Bronchial epithelial cell (primary cell): ENCODE measurements at places on chromosomes 2 and 18. TPM values are rescaled to one million over a fixed set of nuclear protein-coding genes. Genes with fewer than 3 reads are reported as not detected.

SNORC gene
- total RNA-seq = 0.53 and 1.0 TPM in 2 replicates

DNAH7 gene
- total RNA-seq = under 0.01 and 0.26 TPM in 2 replicates

UGT1A6 gene
- total RNA-seq = 12.9 and 43.0 TPM in 2 replicates

NT5C1B gene
- total RNA-seq = not detected in 2 replicates

ST8SIA3 gene
- not detected in 2 replicates for total RNA-seq

VSNL1 gene
- total RNA-seq = 0.64 and 1.6 TPM in 2 replicates

OTOS gene
- total RNA-seq = not detected in 2 replicates

VAMP8 gene
- 41.3 and 67.6 TPM in 2 replicates for total RNA-seq

SERPINB13 gene
- total RNA-seq = 8.2 and 48.0 TPM in 2 replicates

UGT1A1 gene
- under 0.01 and 1.5 TPM in 2 replicates for total RNA-seq

DNA sequence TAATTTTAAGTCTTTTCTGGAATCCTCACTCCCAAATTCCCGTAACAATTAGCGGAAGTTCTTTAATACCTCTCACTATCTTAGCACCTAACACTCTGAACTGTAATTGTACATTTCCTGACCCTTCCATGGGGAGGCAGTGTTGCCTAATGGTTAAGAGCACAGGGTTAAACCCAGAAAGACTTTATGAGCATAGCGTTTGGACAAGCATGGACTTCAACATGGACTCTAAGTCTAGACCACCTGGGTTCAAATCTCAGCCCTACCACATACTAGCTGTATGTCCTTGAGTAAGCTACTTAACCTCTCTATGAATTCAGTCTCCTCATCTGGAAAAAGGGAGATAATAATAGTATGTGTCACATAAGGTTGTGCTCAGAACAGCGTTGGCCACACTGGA lies 13.0 kb downstream of the ANTXR1 start:
- DNase-seq = peak; percentile 60

GRCh38 chr2:96344011-96344410 lies 8.4 kb downstream of the NCAPH start:
- no peak for DNase-seq

GRCh38 chr18:6219116-6219717 lies 195.5 kb downstream of the L3MBTL4 start:
- no peak for DNase-seq

- DNase-seq = peak; percentile 39
Measured at GRCh38 chr2:188695953-188696352, 278.2 kb upstream of the COL3A1 start.

DNA sequence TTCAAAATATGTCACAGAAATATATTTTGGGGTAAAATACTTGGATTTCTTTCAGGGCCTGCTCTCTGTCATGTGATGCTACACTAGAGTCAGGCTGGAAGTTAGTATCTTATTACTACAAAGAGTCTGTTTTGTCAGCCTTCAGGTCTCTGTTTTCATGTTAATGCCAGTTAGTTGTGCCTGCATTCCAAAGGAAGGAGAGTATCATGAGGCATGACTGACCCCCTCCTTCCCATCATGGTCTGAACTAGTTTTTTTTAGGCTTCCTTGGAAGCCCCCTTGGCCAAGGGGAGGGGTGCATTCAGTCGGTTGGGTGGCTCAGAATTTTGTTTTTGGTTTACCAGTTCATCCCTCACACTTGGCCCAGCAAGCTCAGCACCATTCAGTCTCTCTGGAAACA lies 318.0 kb downstream of the ALK start:
- DNase-seq = no peak

DNA sequence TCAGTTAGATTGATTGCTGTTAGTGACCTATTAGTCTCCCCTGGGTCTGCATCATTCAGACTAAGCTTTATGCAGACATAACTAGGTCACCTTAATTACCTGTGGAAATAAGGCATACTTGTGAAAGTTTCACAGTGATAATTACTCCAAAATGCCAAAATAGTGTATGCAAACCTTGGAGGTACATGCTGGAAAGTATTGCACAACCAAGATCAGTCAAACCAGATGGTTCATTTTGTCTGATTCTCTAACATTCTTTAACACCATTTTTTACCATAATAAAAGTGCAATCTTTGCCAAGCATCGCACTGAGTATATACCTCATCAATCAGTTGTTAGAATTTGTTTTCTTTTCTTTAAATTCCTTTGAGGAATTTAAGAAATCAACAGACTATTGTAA lies 186.3 kb upstream of the TMEFF2 start:
- DNase-seq = no peak

DNA sequence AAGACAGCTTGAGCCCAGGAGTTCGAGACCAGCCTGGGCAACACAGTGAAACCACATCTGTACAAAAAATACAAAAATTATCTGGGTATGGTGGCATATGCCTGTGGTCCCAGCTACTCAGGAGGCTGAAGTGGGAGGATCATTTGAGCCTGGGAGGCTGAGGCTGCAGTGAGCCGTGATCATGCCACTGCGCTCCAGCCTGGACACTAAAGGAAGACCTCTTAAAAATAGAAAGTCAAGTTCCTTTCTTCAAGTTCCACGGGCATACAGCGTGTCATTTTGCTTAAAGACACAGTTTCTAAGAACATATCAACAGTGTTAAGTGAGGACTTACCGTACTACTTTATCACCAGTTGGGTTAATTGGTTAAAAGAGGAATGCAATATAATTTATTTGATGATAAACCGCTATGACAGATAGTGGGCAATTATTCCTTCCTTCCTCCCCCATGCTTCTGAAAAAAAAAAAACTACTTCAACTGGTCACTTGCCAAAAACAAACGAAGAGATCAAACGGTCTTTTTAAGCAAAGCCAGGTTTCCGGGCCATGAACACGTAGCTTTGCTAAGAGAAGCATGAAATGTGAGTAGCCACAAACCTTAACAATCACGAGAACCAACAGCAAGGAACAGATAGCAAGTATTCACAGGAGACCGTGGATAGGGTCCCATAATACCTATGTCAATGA lies 21.4 kb downstream of the AP1S3 start:
- peak; percentile 26 for DNase-seq

DNA sequence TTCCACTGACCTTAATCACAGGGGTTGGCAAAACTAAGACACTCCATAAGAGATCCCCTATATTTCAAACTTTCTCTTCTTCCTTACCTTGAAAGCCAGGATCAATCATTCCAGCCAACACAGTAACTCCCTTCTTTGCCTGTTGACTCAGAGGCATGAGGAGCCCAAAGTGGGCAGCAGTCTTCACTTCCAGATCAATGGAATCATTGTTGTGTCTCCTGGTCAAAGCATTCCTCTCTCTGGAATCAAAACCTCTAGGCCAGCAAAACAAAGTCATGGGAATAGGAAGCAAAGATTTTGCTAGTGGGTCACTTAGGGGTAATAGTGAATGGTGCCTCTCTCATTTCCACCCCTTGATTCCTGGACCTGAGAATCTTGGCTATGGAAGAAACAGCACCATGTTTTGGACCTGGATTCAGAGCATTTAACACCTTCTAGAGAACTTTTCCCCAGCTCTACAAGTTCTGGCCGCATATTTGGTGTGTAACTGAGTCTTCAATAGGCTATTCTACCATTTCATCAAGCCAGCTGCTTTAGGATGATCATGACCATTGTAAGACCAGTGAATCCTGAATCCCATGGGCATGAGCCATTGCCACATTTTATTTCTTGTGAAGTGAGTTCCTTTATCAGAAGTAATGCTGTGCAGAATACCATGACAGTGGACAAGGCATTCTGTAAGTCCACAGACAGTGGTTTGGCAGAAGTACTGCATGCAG lies 65.7 kb upstream of the SERPINE2 start:
- no peak for DNase-seq

DNA sequence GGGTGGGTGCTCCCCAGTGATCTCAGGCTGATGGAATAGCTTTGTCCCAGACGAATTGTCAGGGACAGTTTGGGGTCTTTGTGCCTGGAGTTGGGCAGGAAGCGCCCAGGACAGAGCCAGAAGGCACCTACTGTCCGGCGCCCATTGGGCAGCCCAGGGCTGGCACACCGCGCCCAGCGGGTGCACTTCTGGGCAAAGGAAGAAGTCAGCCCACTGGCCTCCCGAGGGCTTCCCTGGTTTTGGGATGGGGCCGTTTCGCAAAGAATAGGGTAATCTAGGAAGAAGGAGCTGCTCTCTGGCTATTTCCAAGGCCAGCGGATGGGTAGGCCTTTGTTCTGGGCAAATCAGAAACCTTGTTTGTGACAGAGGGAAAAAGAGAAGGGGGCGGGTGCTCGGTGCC lies 3.5 kb upstream of the SIX2 start:
- DNase-seq = no peak

DNA sequence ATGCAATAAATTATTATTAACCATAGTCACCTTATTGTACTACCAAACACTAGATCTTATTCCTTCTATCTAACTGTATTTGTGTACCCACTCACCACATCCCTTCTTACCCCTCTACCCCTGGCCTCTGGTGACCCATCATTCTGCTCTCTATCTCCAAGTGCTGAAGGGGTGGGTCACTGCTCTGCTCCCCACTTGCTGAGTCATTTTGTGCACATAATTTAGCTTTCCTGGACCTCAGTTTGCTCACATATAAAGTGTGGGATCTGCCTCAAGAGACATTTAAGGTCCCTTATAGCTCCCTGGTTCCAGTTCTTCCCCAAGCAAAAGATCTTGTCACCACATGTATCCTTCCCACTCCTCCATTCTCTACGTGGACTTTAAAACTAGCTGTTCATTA lies 169.4 kb downstream of the ZNF385B start:
- no peak for DNase-seq

DNA sequence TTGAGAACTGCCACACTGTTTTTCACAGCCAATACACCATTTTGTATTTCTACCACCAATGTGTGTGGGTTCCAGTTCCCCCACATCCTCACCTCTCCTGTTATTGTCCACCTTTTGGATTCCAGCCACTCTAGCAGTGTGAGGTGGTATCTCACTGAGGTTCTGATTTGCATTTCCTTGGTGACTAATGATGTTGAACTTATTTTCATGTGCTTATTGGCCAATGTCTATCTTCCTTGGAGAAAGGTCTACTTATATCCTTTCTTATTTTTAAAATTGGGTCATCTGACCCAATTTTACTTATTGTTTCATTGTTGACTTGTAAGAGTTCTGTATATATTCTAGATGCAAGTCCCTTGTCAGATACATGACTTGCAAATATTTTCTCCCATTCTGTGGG lies 9.1 kb upstream of the HPCAL1 start:
- no peak for DNase-seq

DNA sequence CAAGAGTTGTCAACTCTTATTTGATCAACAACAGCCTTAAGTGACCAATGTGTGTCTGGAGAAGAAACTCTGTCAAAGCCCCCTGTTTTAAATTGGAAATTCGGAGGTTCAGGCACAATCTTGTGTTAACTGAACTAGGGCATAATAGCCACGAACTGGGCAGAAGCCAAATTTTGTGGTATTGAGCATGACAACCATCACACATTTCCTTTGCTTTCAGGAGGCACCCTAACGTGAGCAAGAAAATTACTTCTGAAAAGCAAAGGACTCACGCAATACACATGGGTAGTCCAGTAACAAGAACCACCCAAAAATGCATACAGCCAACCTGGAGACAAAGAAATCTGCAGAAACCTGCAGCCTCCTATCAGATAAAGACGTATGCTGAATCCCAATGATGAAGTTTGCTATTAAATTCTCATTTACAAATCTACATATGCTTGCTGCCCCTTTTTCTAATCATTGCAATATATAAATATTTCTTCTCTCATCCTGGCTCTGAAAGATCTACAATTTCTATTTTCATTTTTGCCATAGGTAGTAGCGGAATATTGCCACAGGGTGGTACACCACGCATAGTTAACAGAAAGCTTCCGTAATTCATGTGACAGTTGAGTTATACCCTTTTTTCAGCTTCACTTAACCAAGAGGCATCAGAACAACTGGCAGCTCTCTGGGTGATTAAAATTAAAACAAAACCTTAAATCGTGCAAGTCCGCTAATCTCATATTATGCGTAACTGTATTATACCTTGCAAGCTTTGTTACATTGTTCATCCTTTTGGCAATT lies 495.8 kb downstream of the NRXN1 start:
- peak; percentile 43 for DNase-seq

DNA sequence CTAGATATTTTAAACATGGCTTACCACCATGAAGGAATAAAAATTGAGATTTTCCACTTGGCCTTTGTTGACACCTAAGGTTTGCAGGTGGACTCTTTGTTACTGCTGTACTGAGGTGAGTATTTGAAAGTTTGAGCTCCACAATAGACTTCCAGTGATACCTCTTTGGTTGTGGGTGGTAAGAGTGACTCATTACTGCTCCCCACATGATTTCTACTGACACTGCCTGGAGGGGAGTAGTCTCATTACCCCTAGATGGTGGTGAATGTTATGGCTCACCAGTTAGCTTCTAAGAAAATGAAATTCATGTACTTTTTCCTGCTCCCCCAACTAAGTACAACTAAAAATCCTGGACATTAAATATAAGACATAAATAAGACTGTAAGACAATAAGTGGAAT lies 1183.1 kb upstream of the TMEFF2 start:
- DNase-seq = peak; percentile 13

DNA sequence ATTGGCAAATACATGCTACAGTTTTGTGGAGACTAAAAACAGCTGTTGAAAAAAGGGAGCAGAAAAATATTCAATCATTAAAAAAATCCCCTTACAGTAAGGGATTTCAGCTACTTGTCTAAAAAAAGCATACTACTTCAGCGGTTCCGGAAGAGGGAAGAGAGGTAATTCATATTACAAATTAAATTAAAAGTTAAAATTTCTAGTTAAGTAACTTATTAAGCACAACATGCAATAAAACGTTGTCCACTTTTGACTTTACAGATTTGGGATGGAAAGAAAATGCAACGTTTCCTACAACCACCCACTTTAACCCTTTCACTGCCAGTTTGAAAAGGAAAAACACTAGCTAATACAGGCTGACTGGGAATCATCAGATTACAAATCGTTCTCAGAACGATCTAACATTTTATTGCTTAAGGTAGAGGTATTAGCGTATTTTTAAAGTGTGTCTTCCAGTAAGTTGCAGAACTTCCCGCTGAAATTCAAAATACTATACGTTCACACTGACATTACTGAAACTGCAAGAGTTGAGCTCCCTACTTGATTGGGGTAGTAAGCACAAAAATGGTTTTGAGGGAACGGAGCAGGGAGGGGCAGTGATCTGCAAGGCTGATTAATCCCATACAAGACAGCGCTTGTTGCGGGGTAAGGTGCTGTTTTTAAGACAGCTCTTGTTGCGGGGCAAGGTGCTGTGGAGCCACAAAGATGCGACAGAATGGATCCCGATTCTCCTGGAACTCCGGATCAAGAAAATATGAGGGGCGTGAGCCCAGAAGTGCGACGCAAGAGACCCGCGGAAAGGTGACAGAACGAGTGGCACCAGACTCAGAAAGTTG lies 743 bp downstream of the HADHA start:
- DNase-seq = peak; percentile 71

DNA sequence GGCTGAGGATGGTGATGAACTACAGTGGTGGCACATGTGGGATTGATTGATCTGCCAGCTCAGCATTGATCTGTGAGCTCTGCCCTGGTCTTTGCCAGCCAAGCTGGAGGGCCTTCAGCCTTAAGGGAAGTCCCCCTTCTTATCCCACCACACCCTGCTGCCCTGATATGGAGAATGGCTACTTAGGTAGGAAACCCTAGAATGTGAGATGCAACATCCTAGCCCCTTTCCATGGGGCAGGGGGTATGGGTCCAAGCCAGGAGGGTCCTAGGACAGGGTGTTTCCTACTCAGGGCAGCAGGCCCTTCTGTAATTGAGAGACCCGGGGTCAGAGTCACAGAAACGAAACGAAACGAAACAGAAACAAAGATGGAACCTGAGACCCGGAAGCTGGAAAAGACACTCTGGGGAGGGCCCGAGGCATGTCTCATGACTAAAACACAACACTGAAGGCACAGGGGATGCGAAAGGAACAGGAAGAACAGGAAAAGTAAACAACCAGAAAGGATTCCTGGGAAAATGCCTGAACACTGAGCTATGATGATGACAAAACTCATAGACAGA lies 16.9 kb upstream of the SULT1C2 start:
- peak; percentile 76 for DNase-seq

GRCh38 chr2:55093381-55093780 lies 43.1 kb upstream of the RTN4 start:
- peak; percentile 85 for DNase-seq
